Activated CD8-positive, alpha-beta memory T cell treated with anti-CD3 and anti-CD28 coated beads, Interleukin-2, amount 10 ng/mL, durations not matched to agents 7 days and 5 days (primary cell): ENCODE measurements at places on chromosomes 4 and X. TPM values are rescaled to one million over a fixed set of nuclear protein-coding genes. Genes with fewer than 3 reads are reported as not detected.

GRCh38 chr4:68929076-68929737 lies 22.4 kb downstream of the UGT2A3 start:
- DNase-seq, result no peak

DNA sequence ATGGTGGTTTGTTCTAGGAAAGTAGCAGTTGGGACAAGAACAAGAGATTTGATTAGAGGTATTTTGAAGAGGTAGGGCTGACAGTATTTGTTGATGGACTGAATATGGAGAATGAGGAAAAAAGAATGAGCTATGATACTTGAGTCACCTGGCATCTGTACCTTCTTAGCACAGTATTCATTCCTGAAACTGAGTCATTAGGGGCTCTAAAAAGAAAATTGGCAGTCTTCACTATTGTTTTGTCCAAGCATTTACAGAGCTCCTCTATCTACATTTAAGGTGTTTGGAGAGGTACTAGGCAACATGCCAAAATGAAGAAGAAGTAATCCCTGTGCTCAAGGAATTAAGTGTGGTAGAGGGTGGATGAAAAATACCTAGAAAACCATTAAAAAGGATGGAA lies 165.8 kb downstream of the SHROOM4 start:
- DNase-seq, result no peak

DNA sequence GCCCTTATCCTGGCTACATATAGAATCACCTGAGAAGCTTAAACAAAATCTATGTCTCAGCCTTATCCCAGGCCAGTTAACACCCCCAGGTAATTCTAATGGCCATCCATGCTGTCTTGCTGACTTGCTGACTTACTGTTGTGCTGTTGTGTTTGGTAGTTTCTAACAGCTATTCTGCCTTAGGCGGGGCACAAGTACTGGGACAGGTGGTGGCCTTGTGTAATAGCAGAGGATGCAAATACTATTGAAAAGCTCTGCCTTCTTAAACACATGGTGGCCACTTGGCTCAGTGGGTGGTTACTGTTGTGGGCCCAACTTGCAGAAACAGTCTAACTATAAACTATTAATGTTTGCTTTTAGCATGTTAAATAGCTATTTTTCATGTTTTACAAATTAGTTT lies 56.2 kb downstream of the CDS1 start:
- DNase-seq, result no peak

DNA sequence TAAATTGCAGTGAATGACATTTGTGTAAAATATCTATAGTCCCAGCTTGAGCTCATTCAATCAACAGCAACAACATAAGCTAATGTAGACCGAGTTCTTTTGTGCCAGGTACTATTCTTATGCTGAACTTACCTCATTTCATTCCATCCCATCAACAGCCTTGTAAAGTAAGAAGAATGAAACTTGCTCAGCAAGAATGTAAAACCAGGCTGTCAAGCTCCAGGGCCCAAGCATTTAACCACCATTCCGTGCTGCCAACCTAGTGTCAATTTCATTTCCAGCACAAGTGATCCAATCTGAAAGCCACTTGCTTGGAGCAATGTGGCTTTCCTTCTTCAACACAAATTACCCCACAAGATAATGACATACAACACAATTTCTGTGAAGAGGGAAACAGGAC lies 36.6 kb downstream of the RASSF6 start:
- DNase-seq, result no peak

GRCh38 chr4:41475402-41475801 lies 62.6 kb upstream of the LIMCH1 start:
- no peak for DNase-seq

- no peak for DNase-seq
Observed at GRCh38 chr4:79991601-79992000, 81.4 kb downstream of the ANTXR2 start.

GRCh38 chrX:39574178-39574577 lies 523.6 kb downstream of the BCOR start:
- no peak for DNase-seq

GRCh38 chr4:63790377-63790776 lies 618.9 kb downstream of the TECRL start:
- DNase-seq, result no peak

- DNase-seq, result no peak
Observed at GRCh38 chrX:134737061-134737460, 78.8 kb upstream of the PLAC1 start.

REPS2 gene
- total RNA-seq, result not detected

GRCh38 chr4:121177246-121178137 lies 13.4 kb upstream of the TNIP3 start:
- DNase-seq, result no peak

CT47B1 gene
- not detected for total RNA-seq

GRCh38 chrX:47572773-47573340 lies 9.4 kb upstream of the TIMP1 start:
- no peak for DNase-seq

ZXDA gene
- 4.0 TPM for total RNA-seq

STOX2 gene
- not detected for total RNA-seq

DNA sequence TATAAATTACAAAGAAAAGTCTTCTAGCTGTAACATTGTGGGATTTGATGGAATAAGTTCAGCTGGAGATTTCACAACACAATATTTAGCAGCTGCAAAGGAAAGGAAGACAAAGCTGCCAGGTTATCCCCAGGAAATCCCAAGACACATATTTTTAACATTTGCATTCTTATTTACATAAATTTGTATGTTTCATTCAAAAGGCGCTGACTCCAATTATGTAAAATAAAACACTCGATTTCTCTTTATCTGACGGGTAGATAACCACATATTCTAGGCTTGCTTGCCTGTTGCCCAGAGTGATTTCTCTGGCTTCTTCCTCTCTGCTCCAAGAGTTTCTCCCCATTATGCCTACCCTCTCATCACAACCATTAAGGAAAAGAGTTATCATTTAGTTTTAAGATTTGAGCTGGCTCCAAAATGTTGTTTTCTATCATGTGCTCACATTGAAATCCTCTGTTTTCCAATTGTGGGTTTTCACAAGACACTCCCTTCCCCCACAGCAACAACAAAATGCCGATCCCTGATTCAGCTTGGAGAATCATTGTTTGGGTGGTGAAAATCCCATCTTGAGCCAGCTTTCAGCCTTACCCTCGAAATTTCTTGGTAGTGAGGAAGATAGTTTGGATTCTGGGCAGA lies 128.2 kb upstream of the RASGEF1B start:
- DNase-seq, result no peak

- no peak for DNase-seq
Observed at GRCh38 chr4:162408309-162408708, 244.5 kb upstream of the FSTL5 start.

DNA sequence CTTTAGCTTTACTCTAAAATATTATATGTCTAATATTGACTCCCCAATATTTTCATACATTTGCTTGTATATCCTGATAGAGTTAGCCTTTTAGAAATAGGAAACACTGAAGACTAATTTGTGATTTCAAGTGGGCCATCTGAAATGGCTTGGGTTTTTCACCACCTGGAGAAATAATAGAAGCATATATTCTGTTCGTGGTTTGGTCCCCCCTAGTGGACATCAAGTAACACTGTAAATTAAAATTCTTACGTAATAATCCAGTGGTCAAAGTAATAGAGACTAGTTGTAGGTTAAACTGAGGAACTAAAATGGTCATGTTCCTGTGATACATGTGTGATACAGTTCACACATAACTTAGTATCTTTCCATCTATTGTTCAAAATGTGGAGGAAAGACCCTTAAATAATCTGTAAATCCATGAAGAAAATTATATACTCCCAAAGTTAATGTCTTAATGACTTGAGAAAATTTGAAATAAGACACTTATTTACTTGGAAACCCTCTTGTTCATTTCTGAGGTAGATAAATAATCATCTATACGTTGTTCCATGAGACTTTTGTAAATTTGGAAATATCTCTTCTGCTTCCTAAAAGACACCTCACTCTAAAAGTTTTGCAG lies 79.8 kb upstream of the SMARCAD1 start:
- no peak for DNase-seq

NXF2 gene
- total RNA-seq, result not detected

DNA sequence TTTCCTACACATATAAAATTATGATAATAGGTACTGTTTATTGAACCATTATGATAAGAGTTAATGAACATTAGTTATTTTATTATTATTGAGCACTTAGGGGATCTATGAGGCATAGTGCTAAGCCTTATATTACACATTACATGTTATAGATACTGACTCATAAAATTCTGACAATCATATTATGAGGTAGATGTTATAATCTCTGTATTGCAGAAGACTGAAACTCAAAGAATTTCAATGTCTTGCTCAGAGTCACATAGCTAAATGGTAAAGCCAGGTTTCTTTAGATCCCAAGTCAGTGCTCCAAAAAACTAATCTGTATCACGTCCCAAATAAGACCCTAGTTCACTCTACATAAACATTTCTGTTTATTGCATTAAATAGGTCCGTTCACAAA lies 207.2 kb upstream of the CNKSR2 start:
- DNase-seq, result no peak

DNA sequence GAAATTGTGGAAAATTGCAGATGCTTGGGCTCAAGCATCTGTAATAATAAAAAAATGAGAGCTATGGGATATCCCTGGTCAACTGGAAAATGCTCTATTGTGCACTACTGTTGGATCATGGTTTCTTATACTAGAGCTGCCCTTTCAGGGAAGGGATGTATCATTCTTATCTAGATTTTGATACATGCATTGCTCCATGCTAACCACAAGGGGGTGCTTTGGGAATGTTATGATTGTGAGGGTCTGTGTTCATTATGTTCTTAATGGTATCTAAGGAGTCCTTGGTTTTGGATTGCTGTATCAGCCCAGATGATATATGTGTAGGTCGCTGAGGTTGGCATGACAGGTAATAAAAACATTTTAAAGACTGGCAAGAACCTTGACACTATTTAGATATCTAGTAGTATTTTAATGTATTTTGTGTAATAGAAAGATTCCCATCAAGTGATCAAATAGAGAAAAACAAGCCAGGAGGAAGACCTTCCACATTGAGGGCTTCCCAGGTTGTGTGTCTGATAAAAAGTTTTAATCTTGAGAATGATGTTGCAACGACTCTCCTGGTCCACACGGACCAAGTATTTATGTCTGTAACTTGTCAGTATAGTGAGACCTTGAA lies 49.2 kb upstream of the TLR2 start:
- no peak for DNase-seq

LETM1 gene
- total RNA-seq, result 51.1 TPM

DNA sequence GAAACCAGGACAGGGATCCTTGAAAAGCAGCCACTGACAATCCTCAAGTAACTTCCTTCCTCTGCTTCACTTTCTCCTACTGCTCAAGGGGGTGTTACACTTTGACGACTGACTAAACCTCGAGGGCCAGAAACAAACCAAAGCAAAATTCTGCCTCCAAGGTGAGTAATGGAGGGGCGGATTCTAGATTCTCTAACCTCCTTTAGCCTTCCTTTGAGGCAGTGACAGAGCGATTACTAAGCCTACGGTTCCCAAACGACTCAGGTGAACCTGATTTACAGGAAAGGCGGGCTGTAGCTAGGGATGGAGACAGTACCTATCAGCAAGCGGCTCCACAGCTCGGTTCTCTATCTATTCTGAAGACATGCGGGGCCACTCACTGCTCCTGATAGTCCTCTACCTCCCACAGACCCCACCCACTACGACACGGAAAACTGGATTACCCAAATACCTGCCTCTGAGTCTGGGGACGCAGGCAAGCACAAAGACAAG lies 487 bp downstream of the TBCK start:
- DNase-seq, result no peak

SUPT20HL2 gene
- not detected for total RNA-seq

DNA sequence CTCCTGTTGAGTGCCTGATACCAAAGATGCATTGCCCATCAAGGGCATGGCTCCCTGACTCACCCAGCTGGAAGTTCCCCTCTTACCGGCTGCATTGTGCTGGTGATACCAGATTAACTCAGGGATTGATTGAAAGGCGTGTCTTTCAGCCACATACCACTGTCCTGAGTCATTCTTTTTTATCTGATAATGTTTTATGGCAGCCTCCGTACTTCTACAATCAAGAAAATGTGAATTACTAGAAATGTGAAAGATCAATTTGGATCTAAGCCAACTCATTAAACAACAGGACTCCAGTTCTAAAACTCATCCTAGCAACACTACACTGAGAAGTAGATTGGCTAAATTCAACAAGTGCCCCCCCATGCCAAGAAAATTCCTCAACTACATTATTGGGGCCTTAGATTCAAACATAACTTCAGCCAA lies 40.0 kb downstream of the TXK start:
- DNase-seq, result no peak

- DNase-seq, result no peak
Observed at GRCh38 chr4:3853388-3854035, 87.3 kb downstream of the ADRA2C start.

DNA sequence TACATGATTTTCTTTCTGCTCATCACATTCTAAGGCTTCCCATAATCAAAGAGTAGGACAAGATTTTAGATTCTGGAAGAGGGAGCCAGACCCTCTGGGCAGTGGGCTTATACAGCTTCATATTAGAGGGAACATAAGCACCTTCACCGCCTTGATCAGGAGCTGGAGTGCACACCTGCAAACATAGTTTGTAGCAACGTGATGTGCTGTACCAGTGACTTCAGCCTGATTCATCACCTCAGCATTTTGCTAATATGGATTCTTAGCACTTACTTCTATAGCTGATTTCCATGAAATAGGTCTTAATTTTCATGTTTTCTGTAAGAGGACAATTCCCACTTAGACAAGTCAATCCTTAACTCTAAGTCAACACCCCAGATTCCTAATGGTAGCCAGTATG lies 36.7 kb downstream of the PCDH18 start:
- no peak for DNase-seq

DNA sequence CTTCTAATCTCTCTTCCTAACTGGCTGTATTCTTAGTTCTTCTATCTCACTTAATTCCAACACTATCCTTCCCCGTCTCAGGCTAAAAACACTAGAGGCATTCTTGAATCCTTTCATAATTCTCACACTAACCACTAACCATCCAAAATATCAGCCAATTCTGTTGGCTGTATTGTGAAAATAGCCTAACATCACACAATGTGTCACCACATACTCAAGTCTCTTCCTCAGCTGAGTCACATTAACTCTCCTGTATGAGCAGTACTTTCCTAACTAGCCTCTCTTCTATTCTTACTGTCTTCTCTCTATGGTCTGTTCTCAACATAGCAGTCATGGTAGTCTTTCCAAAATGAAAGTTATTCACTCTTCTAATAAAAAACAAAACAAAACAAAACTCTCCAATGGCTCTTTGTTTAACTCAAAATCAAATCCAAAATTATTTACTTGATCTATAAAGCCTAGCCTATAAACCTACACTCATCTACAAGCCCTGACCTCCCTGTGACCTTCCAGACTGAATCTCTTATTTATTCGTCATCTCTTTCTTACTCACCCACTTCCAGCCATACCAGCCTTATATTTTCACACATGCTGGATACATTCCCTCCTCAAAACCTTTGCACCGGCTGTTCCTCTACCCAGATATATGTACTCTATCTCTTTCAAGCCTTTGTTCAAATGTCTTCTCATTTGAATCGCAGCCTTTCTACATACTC lies 445.9 kb downstream of the TLL1 start:
- no peak for DNase-seq

- no peak for DNase-seq
Observed at GRCh38 chrX:150680974-150681373, 12.2 kb upstream of the MTMR1 start.

SMIM14 gene
- total RNA-seq, result 1.8 TPM

- DNase-seq, result no peak
Observed at GRCh38 chr4:56649445-56650261, 31.4 kb downstream of the HOPX start.

TIMM8A gene
- 16.7 TPM for total RNA-seq
